Stimulated activated CD8-positive, alpha-beta memory T cell treated with anti-CD3 and anti-CD28 coated beads, Interleukin-4, amount 100 ng/mL, for 1 hour (primary cell): ENCODE measurements at places on chromosomes 11 and 22.

- no peak for DNase-seq
Measured at GRCh38 chr11:11082646-11083045, 224.8 kb upstream of the ZBED5 start.

- no peak for DNase-seq
Measured at GRCh38 chr11:101458161-101458560, 125.6 kb downstream of the TRPC6 start.

DNA sequence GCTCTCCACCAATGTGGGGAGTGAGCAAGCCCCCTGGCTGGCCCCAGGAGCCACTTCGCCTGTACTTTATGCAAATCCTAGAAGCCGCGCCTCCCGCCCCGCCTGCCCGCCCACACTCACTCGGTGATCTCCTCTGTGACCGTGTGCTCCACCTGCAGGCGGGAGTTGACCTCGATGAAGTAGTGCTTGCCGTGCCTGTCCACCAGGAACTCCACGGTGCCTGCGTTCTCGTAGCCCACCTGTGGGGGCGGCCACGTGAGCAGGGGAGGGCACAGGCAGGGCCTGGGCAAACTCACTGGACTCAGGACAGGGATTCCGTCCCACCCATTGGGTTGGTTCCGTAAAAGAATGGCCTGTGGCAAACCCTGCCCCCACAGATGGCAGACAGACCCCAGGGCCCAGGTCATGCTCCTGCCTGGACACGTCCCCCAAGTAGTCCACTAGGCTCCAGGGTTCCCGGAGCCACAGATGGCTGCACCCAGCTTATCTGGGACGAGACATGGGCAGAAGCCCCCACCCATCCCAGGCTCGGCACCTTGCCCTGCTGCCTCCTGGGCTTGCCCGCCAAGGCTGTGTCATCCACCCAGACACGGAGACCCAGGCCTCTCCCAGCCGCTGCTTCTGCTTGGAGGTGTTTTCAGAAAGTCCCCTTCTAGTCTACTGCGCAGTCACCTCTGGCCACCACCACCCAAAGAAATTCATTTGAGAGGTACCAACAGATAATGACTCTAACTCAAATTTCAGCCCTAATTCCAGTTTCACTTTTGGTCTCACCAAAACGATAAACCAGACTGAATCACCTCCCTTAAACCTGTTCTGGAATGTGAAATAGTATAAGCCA is 12.1 kb downstream of the LRFN4 start:
- DNase-seq, result peak; percentile 61

DNA sequence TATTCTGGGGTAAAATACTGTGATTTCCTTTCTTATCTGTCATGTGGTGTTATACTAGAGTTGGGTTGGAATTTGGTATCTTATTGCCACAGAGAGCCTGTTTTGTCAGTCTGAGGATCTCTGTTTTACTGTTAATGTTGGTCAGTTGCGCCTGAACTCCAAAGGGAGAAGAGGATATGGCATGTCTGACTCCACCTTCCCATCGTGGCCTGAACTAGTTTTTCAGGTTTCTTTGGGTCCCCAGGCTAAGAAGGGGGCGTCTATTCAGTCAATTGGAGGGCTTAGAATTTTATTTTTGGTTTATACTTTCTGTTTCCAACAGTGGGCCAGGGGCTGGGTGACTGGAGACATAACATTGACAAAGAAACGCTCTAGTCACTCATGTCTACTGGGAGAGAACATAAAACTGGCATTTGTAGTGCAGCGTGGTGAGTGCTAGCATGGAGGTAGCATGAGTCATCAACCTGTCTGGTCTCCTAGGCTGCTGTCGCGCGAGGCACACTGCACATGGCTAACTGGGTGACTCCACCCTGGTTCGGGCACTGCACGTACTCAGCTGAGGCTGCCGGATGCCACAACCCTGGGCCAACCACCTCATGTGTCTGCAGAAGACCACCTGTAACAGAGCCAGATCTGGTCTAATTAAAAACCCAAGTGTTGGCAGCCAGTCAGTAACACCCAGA is 120.1 kb upstream of the OR9Q1 start:
- DNase-seq, result peak; percentile 2

- no peak for DNase-seq
Measured at GRCh38 chr11:127118811-127119210, 118.2 kb upstream of the KIRREL3 start.

GRCh38 chr11:17510507-17511206 is 33.6 kb downstream of the USH1C start:
- DNase-seq, result no peak

GRCh38 chr22:49541693-49542230 is 285.9 kb downstream of the BRD1 start:
- DNase-seq, result no peak

GRCh38 chr22:22953791-22954190 is 66.2 kb downstream of the IGLL5 start:
- no peak for DNase-seq

DNA sequence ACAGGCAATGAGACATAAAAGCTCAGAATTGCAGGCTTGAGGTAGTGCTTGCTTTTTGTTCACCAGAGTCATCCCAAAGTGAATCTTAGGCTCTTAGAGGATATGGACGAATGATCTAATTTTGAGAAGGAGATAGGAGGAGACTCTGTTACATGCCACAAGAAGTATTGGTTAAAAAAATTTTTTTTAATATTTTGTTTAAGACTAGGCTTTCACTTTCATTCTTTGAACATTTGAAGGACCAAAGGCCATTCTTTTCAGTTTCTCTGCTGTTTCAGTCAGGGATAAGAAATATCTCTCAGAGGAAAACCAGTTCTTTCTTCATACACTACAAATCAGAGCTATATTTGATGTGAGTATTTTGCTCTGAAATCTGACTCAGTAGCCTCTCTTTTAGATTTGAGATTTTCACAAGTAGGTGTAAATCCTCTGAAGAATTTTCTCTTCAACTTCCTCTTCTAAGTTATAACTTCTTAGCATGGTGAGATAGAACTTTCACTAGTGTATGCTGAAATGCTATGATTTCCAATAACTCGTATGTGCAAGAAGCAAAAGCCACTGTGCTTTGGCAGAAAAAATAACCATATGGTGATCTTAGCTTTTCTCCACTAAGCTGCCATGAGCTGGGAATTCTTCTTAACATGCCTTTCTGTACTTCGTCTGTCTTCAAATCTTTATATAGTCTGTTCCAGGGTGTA is 24.1 kb upstream of the FAM181B start:
- no peak for DNase-seq

- DNase-seq, result no peak
Measured at GRCh38 chr11:101341578-101341977, 212.0 kb upstream of the PGR start.

DNA sequence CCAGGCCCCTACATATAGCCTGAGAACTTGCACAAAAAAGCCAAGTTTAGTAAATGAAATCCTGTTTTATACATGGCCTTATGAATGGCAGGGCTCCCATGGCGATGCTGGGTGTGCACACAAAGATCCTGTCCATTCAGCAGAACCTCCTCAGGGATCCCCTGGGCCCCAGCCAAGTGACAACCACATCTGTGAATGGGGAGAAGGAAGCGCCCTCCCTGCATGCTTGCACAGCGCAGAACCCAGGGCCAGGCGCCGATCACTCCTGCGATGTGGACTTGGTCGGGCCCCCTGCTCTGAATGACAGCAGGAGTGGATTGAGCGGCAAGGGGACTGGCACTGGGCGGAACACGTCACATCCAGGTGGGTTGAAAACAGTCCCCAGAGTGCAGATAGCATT is 4.5 kb upstream of the CDC42EP2 start:
- no peak for DNase-seq

DNA sequence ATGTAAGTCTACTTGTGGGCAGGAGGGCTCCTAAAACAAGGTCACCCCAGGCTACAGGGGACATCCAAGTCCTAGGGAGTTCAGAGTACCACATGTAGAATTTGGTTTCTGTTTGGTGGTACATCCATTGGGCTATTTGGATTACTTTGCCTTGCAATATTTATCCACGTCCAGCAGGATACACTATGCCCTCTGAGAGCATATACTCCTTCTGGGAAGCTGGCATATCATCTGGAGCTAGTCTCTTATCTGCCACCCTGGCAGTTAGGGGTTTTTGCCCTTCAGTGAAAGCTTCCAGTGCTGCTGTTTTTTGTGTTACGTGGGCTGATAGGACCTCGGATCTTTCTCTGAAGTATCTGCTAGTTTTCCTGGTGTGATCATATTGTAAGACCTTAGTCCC is 7.3 kb downstream of the LMO2 start:
- DNase-seq, result no peak

GRCh38 chr11:87356428-87356827 is 318.7 kb downstream of the TMEM135 start:
- no peak for DNase-seq

GRCh38 chr11:8813658-8814057 is 97.3 kb upstream of the AKIP1 start:
- DNase-seq, result peak; percentile 11
